ENCODE measurements at places on chromosomes 3 and 15.

GRCh38 chr3:15899388-15899787 is 101.6 kb upstream of the ANKRD28 start:
- no peak for DNase-seq

DNA sequence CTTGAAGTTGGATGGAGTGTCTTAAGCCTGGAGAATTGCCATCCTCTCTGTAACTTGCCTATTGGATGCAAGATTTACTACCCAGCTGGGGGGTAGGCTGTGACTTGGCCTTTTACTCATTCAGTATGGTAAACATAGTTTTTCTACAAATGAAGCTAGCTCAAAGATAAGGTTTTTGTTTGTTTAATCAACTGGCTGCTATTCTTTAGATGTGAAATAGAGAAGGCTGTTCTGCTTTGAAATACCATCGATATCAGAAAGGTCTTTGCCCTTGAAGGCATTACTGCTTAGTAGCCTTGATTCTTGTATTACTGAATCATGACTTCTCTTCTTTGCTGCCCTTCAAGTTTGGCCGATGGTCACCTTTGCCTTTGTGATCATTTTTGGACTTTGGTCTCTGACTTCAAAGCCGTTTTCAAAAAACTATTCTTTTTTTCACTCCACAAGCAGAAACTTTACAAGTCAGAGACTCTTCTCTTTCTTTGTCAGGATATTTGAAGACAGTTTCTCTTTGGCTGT is 83.1 kb downstream of the GAP43 start:
- DNase-seq = no peak

- DNase-seq = no peak
Measured at GRCh38 chr3:197408177-197408957, 110.0 kb upstream of the DLG1 start.

DNA sequence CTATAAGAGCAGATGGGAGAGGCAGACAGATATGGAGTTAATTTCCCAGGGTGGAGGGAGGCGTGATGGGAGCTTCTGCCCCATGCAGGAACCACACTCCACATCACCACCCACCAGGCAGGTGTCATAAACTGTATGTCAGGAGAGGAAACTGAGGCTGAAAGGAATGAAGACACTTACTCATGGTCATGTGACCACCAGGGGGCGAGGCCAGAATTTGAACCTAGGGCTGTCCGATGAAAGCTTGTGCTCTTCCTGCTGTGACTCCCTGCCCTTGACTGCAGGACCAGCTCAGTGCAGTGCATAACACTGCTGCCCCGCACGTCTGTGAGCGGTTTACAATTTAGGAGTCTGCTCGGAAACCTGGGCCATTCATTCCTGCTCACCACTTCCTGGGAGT is 28.8 kb downstream of the NUP210 start:
- DNase-seq = no peak

DNA sequence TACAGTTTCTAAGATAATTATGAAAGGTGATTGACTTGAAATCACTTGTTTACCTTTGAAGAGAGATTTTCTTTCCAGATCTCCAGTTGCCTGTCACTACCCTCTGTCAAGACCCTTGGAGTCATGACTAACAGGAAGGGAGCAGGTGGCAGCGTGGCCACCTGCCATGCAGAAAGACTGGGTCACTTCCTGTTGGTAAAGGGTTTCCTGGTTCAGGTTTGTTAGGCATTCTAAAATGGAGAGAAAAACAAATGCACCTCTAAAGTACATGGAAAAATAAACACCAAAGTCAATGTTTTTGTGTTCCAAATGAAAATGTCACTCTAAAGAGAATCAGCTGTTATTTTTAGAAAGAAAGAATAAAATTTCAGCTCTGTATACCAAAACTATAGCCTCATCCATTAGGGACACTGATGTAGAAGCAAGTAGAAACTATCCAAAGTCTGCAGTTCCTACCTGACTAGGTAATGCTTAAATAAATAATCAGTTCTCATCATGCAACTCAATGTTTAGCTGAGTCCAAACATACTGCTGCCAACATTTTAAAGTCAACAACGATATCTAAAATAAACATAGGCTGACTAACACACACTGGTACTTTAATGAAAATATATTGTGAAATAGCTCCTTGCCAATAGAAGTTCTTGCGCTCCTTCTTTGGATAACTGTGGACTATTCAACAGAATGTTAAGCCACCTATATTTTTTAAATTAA is 23.9 kb upstream of the TM4SF1 start:
- no peak for DNase-seq

- no peak for DNase-seq
Measured at GRCh38 chr15:51067510-51067909, 27.2 kb downstream of the TNFAIP8L3 start.

GRCh38 chr15:85361323-85361722 is 19.1 kb upstream of the AKAP13 start:
- DNase-seq = no peak

DNA sequence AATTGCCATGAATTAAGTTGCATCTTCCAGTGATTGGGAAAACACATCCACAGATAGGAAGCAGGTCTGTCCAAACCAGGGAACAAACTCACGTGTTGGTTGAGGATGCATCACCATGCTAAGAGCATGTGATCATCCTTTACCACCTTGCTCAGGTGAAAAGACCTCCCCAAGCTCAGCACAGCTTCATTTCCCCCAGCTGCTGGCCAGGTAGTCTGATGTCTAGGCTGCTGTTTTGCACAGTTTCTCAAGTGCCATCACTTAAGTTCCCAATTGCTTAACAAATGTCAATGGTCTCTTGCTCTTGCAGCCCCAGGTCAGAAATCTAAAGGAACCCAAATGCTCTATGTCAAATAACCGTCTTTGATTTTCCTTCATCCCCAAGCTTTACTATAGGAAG is 34.2 kb downstream of the WNT5A start:
- no peak for DNase-seq

All from stimulated activated CD8-positive, alpha-beta memory T cell treated with anti-CD3 and anti-CD28 coated beads, Interleukin-7, amount 100 ng/mL, for 24 hours (primary cell).